Activated effector memory CD4-positive, alpha-beta T cell treated with Interleukin-2 at 50 U/mL for 16 hours (primary cell): ENCODE measurements at places on chromosomes 5 and 9.

- DNase-seq, result no peak
Measured at GRCh38 chr9:109792951-109793546, 13.1 kb downstream of the PALM2AKAP2 start.

GRCh38 chr9:123960965-123961364, 31.0 kb upstream of the DENND1A start:
- DNase-seq, result no peak

DNA sequence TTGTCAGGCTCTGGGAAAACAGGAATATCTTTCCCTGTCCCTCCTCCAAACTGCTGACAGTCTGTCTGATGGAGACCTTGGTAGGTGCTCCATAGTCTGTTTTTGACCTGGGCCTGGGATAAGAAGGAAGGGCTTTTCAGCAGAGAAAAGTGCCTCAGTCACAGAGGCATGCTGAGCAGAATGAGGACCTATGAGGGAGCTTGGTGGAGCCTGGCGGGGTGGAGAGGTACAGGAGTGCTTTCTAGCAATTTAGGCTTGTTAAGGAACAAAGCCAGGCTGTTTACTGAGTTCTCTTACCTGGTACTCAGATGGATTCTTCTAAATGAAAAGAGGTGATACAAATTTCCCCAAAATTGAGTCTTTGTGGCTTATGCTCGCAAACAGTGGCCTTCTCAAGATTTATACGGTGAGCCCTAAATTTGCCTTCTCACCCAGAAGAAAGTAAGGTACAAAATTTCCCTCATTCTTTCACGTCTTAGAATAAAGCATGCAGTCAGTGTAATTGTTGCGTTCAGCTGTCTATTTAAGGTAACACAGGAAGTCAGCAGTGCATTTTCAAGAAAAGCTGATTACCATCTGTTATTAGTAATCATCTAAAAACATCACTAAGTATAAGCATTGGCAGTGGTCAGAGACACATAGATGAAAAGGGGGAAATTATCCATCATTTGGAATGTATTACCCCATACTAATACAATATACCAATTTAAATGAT, 28.6 kb upstream of the IL13 start:
- DNase-seq, result no peak

DNA sequence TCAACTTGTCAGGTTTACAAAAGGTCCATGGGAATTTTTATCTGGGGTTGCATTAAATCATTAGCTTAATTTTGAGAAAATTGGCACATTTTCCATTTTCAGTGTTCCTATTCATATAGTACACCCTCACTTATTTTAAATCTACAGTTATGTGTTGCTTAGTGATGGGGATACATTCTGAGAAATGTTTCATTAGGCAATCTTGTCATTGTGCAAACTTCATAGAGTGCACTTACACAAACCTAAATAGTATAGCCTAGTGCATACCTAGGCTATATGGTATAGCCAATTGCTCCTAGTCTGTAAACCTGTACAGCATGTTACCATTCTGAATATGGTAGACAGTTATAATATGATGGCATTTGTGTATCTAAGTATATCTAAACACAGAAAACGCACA, 19.8 kb upstream of the FAM151B start:
- no peak for DNase-seq

- DNase-seq, result no peak
Measured at GRCh38 chr9:69604568-69605219, 67.5 kb downstream of the APBA1 start.

DNA sequence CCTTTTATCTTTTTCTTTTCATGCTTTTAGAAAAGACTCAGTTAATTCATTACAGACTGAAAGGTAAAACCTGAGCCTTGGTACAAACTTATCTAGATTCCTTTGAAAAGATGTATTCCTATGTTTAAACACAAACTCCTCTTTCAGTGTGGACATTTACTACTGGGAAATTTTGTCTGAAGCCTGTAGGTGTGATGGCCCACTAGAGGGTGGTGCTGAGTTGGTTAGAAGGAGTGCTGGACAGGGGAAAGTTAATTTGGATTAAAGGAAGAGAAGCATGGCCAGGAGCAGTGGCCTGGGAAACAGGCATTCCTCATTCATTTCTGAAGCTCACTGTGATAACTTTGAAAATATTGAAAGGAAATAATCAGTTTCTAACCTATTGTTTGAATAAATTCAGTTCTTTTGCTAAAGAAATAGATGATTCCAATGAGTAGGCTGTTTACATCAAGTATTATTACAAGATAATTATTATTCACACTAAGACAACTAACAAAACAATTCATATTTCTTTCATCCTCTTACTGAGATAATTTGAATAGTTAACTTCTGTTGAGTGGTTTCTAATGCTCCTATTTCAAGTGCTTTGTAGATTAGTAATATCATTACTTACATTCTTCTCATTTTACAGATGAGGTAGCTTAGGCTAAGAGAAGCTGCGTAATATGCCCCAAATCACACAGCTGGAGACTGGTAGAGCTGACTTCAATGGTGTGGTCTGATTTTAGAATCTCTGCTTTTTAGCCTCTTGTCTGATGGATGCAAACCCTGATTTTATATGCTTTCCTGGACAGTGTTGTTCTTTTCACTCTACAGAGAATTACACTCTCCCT, 150.9 kb downstream of the ADGRV1 start:
- no peak for DNase-seq

DNA sequence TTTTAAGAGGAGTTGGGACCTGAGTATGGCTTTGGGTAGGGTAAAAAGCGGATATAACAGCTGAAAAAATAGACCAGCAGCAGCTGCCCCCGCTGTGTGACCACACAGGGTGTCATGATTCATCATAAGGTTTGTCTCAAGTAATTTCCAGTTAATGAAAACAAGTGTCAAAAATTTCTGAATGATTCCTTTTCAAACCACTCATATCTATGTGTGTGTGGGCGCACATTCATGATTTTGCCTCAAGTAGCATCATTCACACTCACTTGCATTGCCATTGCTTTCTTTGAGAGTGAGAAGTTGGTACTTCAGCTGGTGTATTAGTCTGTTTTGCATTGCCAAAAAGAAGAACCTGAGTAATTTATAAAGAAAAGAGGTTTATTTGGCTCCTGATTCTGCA, 12.1 kb upstream of the TNFAIP8 start:
- no peak for DNase-seq

DNA sequence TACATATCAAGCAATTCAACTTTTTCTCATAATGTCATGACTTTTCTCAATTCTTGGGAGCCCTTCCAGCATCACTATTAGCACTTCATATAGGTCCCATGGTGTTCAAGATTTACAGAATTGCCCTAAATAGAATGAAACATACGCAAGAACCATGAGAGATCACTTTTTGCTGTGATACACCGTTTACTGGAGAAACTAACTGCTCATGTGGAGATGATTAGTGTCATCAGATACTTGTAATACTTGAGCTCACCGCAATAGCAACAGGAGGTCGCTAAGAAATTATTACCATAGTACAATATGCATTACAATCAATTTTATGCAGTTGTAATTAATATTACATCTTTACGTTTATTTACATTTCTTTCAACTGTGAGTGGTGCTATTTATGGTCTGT, 4.8 kb upstream of the PCSK5 start:
- DNase-seq, result no peak
